ENCODE measurements at places on chromosomes 12 and 14. TPM values are rescaled to one million over a fixed set of nuclear protein-coding genes. Genes with fewer than 3 reads are reported as not detected.

The RNASE1 gene
- total RNA-seq = 4.7 TPM

The CCDC59 gene
- 46.0 TPM for total RNA-seq

The ALDH1L2 gene
- total RNA-seq = 69.2 TPM

The ANO2 gene
- 0.93 TPM for total RNA-seq

DNA sequence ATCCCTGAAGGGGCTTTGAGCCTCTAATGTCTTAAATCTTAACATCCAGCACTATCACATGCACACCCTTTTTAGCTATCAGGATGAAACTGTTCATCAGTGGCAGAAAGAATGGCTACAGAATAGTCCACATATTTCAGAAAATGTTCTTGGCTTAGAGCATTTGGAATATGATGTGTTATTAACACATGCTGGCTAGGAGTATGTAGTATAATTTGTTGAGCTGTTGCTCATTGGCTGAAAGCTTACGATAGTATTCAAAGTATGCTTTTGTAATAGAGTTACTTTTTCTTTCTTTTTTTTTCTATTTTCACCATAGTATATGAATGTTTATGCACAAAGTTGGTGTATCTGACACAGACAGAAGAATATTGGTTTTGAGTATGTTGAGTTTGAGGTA, 55.1 kb downstream of the MNAT1 start:
- no peak for DNase-seq

GRCh38 chr14:68942296-68943035, 36.6 kb downstream of the ACTN1 start:
- no peak for DNase-seq

GRCh38 chr14:59564366-59564765, 12.2 kb downstream of the CCDC175 start:
- no peak for DNase-seq

- no peak for DNase-seq
Measured at GRCh38 chr12:63037746-63038712, 103.1 kb upstream of the PPM1H start.

DNA sequence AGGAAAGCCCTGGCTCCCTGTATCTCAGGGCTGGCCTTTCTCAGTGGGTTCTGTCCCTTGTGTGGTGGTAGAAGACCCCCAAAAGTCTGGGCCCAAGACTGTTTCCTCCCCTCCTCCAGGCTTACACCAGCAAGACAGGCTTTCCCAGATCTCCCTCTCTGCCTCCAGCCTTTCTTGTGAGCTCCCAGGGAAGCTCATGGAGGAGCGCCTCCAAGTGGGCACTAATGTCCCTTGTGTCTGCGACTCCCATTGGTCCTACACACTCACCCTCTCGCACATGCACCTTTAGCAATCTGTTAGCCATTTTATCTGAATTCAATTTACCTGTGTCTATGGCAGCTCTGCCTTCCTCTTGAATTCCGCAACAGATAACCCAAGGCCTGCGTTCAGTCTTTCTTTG, 251.1 kb upstream of the CAND1 start:
- no peak for DNase-seq

GRCh38 chr14:85079842-85080730, 449.9 kb upstream of the FLRT2 start:
- no peak for DNase-seq

DNA sequence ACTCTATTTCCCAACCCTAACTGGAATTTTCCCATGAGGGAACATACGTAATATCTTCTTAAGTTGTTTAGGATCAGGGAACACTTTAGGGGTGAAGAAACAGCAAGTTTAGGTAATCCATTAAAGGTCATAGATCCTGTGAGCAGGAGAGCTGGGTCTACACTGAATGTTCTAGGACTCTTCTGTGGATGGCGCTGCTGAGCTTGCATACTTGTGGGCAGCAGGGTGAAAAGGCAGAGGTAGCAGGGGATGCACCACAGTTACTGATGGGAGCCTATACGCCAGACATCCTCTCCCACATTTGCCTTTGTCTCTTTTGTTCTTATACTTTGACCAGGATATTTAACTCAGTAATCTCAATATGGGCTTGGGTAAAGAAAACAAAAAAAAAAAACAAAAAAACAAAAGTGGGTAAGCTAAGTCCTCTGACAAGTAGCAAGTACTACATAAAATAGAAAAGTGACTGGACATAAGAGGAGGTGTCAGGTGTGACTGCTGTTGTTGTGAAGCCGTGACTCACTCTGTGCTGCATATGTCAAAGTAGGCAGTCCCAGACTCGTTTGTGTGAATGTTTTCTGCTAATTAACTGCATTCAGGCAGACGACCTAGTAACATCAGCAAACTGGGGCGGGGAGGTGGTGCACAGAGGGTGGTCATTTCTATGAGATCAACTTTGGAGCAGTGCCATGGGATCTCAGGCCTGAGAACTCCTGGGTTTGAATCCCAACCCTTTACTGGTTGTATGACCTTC, 31.6 kb downstream of the NEUROD4 start:
- DNase-seq = no peak
